Smooth muscle cell of the coronary artery (primary cell): ENCODE measurements at places on chromosomes 1 and 21. TPM values are rescaled to one million over a fixed set of nuclear protein-coding genes. Genes with fewer than 3 reads are reported as not detected.

VANGL2 gene
- 1.7 TPM in 1 of 2 replicates, not detected in the other for total RNA-seq

ASTN1 gene
- total RNA-seq, result not detected in 2 replicates

CYB5RL gene
- total RNA-seq, result 3.5 and 3.7 TPM in 2 replicates

TNN gene
- not detected in 2 replicates for total RNA-seq

BEND5 gene
- total RNA-seq, result 0.23 and 0.35 TPM in 2 replicates

CLDN17 gene
- not detected in 2 replicates for total RNA-seq

EPHA10 gene
- total RNA-seq, result not detected in 2 replicates

JAM2 gene
- 0.15 and 0.35 TPM in 2 replicates for total RNA-seq

HORMAD1 gene
- total RNA-seq, result not detected in 2 replicates

DCDC2B gene
- total RNA-seq, result not detected in 2 replicates

HUNK gene
- 0.47 TPM in 1 of 2 replicates, not detected in the other for total RNA-seq

FAM163A gene
- total RNA-seq, result not detected in 2 replicates

IL19 gene
- total RNA-seq, result not detected in 2 replicates

ENAH gene
- 136 and 155 TPM in 2 replicates for total RNA-seq

ACKR1 gene
- not detected in 2 replicates for total RNA-seq

CELA2B gene
- not detected in 2 replicates for total RNA-seq

AMY2A gene
- total RNA-seq, result not detected in 2 replicates

ZP4 gene
- total RNA-seq, result not detected in 2 replicates

PM20D1 gene
- total RNA-seq, result 0.15 TPM in 1 of 2 replicates, not detected in the other

OR2L8 gene
- total RNA-seq, result not detected in 2 replicates

ESRRG gene
- total RNA-seq, result under 0.01 and 0.12 TPM in 2 replicates

TEKT2 gene
- 0.38 TPM in 1 of 2 replicates, not detected in the other for total RNA-seq

OR2T29 gene
- not detected in 2 replicates for total RNA-seq

DISP1 gene
- total RNA-seq, result 2.1 and 5.1 TPM in 2 replicates

GPR52 gene
- 0.23 and 0.90 TPM in 2 replicates for total RNA-seq

CA6 gene
- total RNA-seq, result not detected in 2 replicates

OR6K3 gene
- total RNA-seq, result not detected in 2 replicates

GJA5 gene
- 75.8 TPM in 1 of 2 replicates, not detected in the other for total RNA-seq

OR2L13 gene
- not detected in 2 replicates for total RNA-seq

PGBD5 gene
- total RNA-seq, result under 0.01 and 0.59 TPM in 2 replicates

RPE65 gene
- not detected in 2 replicates for total RNA-seq

CR1L gene
- not detected in 2 replicates for total RNA-seq

RCAN1 gene
- 28.6 and 78.7 TPM in 2 replicates for total RNA-seq

TRPM2 gene
- total RNA-seq, result under 0.01 TPM in 1 of 2 replicates, not detected in the other

TINAGL1 gene
- 17.3 and 278 TPM in 2 replicates for total RNA-seq

CFH gene
- total RNA-seq, result 121 and 272 TPM in 2 replicates

PGLYRP3 gene
- total RNA-seq, result not detected in 2 replicates

ANGPTL1 gene
- 2.8 and 5.6 TPM in 2 replicates for total RNA-seq

KRTAP13-1 gene
- not detected in 2 replicates for total RNA-seq

DNASE2B gene
- not detected in 2 replicates for total RNA-seq

SPATA21 gene
- total RNA-seq, result not detected in 2 replicates

SMIM34 gene
- total RNA-seq, result not detected in 2 replicates
